Esophagus mucosa (tissue), 1 donor: ENCODE measurements at places on chromosomes 4 and X. TPM values are rescaled to one million over a fixed set of nuclear protein-coding genes. Genes with fewer than 3 reads are reported as not detected.
A peak's percentile ranks its signal among the peaks of the same experiment; 100 is the strongest.

Gene MMRN1
- total RNA-seq = 6.8 TPM

Gene ZCCHC18
- total RNA-seq = not detected

Gene CTAG1A
- total RNA-seq = not detected

GRCh38 chrX:73766431-73766795, 203.4 kb downstream of the CHIC1 start:
- no peak for ATAC-seq

GRCh38 chr4:57151481-57151880, 41.3 kb upstream of the IGFBP7 start:
- peak; percentile 97 for ATAC-seq

GRCh38 chr4:107512549-107512948, 207.5 kb downstream of the PAPSS1 start:
- ATAC-seq = no peak

GRCh38 chr4:137125011-137125410, 407.3 kb downstream of the PCDH18 start:
- no peak for ATAC-seq

Gene NXF3
- not detected for total RNA-seq

- ATAC-seq = peak; percentile 30
Observed at GRCh38 chrX:107678957-107679740, 50.8 kb downstream of the PRPS1 start.

Gene PRDM5
- 4.3 TPM for total RNA-seq

Gene CFI
- total RNA-seq = 31.5 TPM

DNA sequence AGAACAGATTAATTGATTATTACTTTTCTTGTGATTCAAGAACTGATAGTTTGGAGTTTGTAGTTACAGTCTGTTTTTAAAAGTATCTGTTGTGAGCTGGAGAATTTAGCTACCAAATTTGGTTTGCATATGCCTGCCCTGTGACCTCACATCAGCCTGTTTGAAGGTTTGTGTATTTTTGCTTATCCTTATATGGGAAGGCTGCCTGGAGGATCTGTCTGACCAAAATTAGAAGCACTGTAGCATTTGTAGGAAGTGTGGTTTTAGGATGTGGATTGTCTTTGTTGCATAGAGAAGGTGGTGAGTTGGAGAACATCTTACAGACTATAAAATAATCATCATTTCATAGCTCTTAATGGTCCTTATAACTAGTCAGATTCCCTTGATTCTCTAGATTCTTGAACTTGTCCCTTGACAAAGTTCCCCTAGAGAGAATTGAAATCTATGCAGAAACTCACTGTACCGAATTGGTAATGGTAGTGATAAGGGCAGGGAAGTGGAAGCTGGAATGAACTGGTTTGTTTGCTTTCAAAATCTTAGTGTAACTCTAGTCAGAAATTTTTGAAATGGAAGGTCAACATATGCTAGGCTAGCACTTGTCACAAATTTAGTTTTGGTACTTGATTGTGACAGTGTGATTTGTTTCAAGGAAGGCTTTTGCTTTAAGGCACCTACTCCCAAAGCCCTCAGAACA, 57.3 kb downstream of the SH3BGRL start:
- no peak for ATAC-seq

- no peak for ATAC-seq
Observed at GRCh38 chr4:89142691-89143669, 31.6 kb downstream of the TIGD2 start.

Gene PPARGC1A
- 0.60 TPM for total RNA-seq

DNA sequence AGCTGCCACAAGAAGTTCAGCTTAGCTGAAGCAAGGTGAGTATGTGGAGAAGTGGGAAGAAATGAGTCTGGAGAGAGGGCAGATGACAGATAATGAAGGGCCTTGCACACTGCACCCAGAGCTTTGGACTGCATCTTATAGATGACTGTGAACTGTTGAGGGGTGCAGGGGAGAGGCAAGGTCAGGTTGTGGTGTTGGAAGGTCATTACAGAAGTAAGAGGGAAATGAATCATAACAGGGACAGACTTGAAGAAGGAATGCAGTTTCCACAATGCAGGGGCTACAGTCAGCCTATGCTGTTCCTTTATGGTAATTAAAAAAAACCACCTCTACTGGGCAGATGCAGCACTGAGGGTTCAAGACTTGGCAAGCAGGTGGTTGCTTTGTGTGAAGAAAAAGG, 4.8 kb upstream of the IGFBP7 start:
- no peak for ATAC-seq
